Renal cortex interstitium (tissue), 15 donors: ENCODE measurements at places on chromosomes 2 and 18.

- DNase-seq = no peak
Measured at GRCh38 chr18:45227001-45227742, 388.1 kb upstream of the SLC14A2 start.

DNA sequence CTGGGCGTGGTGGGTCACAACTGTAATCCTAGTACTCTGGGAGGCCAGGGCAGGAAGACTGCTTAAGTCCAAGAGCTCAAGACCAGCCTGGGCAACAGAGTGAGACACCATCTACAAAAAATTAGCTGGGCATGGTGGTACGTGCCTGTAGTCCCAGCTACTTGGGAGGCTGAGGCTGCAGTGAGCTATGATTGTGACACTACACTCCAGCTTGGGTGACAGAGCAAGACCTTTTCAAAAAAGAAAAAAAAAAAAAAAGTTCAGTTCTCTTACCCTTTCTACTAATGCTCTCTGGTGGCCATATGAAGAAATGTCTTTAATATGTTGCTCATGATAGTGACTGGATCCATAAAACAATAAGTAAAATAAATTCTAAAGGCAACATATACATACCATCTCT, 14.9 kb downstream of the TYW5 start:
- no peak for DNase-seq

DNA sequence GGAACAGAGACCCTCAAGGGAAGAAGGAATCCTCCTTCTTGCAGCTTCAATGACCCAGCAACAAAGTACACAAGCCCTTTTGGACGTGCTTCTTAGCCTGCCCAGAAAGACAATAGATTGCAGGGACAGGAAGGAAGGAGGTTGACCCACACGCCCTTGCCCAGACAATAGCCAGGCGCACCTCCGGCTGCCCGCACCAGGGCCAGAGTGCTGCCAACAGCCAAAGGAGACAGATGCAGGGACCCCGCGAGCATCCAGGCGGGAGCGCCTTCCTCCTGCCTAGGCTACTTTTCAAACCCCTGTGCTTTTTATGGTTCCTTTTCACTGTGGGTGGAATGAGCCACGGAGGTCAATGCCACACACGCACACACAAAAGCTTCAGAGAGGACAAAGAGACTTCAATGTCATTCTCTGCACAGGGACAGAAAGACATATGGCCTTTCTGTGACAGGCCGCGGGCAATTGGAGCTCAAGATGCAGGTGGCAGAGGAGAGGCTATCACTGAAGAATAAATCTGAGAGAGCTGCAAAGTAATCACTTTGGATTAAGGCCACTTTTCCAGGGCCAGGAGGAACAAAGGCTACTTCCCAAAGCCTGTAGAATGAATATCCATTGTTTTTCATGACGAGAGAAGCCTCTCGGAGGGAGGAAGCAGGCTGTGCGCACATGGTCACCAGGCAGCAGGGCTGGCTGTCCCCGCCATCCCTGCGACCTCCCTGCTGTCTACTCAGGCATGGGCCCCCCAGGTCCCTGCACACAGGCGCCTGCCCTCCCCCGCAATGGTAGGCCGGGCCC, 300.6 kb downstream of the EIPR1 start:
- DNase-seq = no peak

DNA sequence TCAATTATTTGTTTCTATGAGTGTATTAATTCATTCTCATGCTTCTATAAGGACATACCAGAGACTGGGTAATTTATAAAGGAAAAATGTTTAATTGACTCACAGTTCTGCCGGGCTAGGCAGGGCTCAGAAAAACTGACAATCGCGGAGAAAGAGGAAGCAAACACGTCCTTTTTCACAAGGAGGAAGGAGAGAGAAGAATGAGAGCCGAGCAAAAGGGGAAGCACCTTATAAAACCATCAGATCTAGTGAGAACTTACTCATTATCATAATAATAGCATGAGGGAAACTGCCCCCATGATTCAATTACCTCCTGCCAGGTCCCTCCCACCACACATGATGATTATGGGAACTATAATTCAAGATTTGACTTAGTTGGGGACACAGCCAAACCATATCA, 294.0 kb downstream of the DSC3 start:
- no peak for DNase-seq

GRCh38 chr2:111116843-111117597, 3.7 kb upstream of the BCL2L11 start:
- DNase-seq = no peak

- DNase-seq = no peak
Measured at GRCh38 chr18:73790587-73790986, 357.0 kb downstream of the FBXO15 start.

DNA sequence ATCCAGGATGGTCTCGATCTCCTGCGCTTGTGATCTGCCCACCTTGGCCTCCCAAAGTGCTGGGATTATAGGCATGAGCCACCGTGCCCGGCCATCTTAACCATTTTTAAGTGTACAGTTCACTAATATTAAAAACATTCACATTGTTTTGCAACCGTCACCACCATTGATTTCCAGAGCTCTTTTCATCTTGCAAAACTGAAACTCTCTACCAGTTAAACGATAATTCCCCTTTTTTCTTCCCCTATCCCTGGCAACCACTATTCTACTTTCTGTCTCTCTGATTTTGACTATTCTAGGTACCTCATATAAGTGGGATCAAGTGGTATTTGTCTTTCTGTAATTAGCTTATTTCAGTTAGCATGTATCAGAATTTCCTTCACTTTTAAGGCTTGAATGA, 16.8 kb upstream of the NEUROD1 start:
- DNase-seq = no peak

DNA sequence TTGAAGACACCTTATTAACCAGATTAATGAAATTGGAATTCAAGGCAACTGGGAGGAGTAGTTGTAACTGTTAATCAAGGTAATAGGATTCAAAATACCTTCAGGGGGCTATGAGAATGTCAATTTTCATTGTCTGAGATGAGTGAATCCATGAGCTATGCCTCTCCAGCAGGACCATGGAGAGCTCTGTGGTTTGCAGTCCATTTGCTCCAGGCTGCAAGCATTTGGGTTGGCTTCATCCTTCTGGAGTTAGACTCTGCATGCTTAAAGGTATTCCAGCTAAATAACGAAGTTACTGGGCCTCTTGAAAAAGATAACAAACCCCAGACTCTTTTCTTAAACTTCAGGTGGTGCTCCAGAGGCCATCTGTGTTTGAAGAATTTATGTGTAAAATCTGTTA, 207.1 kb upstream of the SLC8A1 start:
- DNase-seq = peak; percentile 56

DNA sequence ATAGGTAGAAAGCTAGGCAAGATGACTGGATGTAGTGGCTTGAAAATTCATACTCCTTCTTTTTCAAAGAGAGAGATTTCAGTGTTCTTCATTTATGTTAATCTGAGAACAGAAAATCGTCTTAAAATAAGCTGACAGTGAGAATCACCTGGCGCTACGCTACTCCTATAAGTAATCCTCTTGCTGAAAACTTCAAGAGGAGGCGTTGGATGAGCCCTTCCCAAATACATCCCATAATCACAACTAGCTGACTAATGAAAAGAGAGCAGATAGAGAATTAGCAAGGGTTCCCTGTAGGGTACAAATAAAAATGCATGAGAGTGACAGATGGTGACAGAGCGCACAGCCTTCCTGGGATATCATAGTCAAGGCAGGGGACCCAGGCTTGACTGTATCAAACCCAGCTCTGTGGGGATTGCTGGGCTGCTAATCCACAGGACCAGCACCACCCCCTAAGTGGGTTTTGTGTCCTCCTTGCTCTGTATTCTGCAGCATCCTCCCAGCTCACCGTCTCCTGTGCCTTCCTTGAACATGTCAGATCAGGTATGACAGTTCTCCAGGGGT, 280.2 kb downstream of the SP3 start:
- DNase-seq = no peak

GRCh38 chr2:204486805-204487204, 58.5 kb upstream of the PARD3B start:
- DNase-seq = no peak

DNA sequence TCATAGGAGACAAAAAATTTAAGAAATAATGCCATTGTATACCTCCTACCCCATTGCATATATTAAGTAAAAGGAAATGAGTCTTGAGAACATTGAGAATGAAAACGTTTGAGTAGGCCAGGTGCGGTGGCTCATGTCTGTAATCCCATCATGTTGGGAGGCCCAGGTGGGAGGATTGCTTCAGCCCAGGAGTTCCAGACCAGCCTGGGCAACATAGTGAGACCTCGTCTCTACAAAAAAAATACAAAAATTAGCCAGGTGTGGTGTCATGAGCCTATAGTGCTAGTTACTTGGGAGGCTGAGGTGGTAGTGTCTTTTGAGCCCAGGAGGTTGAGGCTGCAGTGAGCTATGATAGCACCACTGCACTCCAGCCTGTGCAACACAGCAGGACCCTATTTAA, 107.7 kb upstream of the MGAT5 start:
- DNase-seq = no peak

DNA sequence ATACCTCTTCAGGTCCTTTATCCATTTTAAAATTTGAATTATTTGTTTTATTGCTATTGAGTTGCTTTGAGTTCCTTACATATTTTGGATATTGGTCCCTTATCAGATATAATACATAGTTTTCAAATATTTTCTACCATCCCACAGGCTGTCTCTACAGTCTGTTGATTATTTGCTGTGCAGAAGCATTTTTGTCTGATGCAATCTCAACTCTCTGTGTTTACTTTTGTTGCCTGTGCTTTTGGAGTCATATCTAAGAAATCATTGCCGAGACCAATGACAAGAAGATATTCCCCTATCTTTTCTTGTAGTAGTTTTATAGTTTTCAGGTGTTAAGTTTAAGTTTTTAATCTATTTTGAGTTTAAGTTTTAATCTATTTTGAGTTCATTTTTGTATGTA, 25.2 kb upstream of the RASGRP3 start:
- DNase-seq = no peak
